Iris pigment epithelial cell (primary cell): ENCODE measurements at places on chromosomes 3 and 15.

GRCh38 chr15:92463826-92464225, 70.1 kb downstream of the ST8SIA2 start:
- DNase-seq = no peak

GRCh38 chr15:53312707-53313106, 446.8 kb downstream of the WDR72 start:
- DNase-seq = no peak

DNA sequence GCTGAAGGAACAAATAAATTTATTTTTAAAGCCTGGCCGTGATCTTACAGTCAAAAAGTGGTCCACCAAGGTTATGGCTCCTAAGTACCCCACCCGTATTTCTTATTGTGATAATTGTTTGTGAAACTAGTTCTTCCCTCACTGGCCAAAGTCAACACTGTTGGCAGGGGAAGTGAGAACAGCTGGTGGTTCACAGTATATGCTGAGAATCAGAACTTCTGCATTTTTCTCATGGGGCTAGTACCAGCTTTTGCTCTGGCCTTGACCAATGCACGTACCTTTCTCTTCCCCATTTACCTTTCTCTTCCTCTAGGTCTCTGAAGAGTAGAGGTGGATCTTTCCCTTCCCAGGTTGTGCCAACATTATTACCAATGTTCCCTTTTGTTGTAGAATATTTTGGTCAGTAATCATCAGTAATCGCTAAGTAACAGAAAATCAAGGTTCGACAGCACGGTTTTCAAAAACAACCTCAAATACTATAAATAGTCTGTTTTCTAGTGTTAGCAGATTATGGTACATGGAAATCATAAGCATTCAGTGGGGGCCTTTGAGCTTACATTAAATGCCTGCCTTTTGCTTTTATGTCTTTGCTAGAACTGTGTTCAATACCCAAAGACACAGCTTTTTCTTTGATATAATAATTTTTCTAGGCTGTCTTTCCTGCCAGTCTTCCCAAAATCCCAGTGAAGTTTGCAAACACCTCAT, 268.0 kb downstream of the LPP start:
- DNase-seq = no peak

DNA sequence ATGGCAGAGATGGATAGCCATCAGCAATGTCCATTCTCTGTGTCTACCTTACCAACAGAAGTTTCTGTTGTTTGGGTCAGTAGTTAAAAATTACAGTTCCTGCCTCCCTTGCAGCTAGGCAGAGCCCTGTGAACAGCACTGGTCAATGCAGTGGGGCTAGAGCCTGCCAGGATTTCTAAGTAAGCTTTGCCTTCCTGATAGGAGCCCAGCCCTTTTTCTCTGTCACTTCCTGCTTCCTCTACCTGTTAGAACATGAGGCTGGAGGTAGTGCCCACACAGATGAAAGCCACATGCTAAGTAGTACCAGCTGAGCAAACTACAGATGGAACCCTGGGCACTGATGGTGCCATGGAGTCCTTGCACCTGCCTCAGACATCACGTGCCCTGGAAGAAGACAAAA, 45.0 kb downstream of the MGLL start:
- no peak for DNase-seq

GRCh38 chr3:123157209-123157597, 44.5 kb upstream of the SEC22A start:
- no peak for DNase-seq

DNA sequence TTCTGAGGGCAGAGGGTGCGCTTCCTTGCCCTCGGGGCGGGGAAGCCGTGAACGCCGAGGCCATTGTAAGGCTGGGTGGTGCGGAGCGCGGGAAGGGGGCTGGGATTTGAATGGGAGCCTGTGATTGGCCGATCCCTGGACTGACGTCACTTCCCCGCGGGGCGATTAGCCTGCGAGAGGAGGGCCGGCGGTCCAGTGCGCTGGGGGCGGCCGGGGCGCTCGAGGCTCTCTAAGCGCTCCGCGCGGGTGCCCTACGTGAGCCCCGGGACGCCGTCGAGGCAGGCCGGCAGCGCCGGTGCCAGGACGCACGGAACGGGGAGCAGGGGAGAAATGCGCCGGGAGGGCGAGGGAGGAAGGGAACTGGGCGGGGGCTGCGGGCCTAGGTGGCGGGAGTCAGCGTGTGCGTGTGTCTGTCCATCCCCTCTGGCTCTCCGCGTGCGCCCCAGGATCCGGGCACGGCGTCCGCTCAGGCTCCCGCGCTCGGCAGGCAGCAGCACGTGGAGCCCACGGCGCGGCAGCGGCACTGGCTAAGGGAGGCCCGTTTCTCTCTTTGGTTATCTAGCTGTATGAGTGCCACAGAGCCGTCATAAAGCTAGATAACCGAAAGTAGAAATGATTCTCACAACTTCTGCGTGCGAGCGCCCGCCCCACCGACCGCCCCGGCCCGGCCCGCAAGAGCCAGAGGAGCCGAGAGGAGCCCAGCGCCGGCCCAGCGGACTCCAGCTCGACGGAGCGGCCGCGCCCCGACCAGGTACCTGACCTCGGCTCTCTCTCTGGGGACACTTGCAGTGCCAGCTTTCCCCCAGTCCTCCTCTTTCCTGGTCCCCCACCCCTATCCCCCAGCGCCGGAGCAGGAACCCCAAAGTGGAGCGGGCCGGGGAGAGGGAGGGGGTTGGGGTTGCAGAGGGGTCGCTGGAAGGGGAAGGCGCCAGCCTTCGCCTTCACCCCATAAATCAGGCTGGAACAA, 33.1 kb upstream of the POLG start:
- DNase-seq = no peak

DNA sequence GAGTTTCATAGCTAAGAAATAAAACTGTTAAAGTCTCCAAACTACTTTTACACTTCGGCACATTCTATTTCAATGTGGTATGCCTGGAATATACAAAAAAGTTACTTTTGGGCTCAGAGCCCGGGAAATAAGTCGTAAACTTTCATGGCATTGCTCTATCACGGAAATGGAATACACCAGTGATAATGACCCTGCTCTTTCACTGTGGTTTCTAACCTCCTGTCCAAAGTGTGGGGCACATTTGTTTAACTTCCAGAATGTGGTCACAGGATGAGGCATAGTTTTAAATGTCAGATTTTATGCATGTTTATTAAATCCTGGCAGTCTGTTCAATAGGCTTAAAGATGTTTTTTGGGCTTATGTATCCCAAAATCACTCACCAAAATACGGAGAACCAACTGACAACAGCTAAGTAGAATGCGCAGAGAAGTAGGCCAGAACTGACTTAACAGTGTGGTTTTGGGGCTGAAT, 5.1 kb downstream of the CXCR6 start:
- DNase-seq = no peak

DNA sequence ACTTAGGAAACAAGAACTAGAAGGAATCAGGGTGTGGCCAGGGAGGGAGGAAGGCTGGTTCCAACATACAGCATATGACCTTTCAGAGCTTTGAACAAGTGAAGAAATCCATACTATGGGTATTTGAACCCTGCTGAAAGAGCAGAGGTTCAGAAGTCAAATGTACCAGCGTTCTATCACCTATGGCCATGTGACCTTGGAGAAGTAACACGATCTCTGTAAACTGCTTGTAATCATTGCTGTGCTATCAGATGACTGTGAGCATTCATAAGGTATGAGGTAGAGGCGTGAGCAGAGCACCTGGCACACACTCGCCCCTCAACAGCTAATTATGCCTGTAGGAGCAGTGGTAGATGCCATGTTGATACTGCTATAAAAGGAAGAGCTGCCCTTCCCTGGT, 55.2 kb downstream of the KLHL6 start:
- DNase-seq = no peak

- no peak for DNase-seq
These were observed 305.0 kb downstream of the NLGN1 start for GRCh38 chr3:173702561-173702960.

DNA sequence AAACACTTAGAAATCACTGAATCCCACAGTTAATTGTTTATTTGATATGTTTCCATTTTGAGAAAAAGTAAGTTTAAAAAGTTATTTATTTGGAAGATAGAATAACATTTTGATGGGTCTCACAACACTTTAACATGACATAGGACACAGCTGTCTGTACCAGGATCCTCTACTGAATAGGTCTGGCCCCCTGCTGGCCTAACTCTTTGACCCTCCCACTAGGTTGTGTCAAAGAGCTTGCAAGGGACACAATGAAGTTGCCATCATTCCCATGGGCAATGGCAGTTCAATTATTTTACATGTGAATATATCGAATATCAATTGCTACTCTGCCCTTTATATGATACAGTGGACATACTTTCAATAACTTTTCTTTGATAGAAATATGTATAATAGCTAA, 138.9 kb downstream of the EPHA3 start:
- no peak for DNase-seq

DNA sequence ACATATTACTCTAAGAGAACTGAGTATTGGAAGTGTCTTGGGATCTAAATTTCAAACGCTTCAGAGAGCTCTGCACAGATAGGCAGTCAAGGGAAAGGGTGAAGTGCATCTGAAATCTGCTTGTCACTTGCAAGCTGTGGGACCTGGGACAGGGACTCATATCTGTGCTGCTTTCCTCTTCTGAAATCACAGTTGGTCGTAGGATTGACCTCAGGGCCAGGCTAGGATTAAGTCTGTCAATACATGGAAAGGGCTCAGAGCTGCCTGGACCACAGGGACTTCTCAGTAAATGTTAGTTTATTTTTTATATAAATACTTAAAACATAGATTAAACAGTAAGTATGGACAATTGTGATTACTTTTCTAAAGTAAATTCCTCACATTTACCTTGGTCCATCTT, 74.7 kb upstream of the CMTM7 start:
- DNase-seq = no peak

GRCh38 chr3:196726788-196727675, 12.6 kb upstream of the PAK2 start:
- DNase-seq = peak; percentile 82

DNA sequence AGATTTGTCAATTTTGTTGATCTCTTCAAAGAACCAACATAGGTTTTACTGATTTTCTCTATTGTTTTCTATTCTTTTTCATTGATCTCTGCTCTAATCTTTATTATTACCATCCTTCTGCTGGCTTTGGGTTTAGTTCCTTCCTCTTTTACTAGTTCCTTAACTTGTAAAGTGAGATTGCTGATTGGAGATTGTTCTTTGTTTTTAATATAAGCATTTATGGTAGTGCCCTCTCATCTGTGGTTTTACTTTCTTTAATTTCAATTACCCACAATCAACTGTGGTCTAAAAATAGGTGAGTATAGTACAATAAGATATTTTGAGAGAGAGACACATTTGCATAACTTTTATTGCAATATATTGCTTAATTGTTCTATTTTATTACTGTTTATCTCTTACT, 13.2 kb upstream of the CLRN1 start:
- no peak for DNase-seq

- no peak for DNase-seq
These were observed 14.5 kb upstream of the RBSN start for GRCh38 chr3:15113471-15113870.

DNA sequence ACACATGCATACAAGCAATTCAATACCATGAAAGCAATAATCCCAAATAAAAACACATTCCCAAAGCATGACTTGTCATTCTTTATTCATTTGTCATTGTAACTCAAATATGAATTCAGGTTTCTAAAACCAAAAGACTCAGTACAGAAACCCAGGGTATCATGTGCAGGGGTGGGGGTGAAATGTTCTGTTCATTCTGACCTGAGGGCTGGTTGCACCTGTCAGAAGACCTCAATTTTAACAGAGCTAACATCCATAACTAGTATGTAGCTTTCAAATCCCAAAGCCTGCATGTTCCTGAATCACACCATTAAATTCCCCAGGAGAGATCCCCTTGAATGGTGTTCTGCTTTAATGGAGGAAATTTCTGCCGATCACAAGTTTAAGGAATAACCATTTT, 738.7 kb downstream of the MCTP2 start:
- DNase-seq = no peak

GRCh38 chr15:45351227-45351626, 27.1 kb downstream of the GATM start:
- DNase-seq = no peak

- DNase-seq = no peak
These were observed 93.3 kb downstream of the PCCB start for GRCh38 chr3:136343446-136343845.

GRCh38 chr3:52299879-52300611, 12.4 kb downstream of the GLYCTK start:
- peak; percentile 29 for DNase-seq

DNA sequence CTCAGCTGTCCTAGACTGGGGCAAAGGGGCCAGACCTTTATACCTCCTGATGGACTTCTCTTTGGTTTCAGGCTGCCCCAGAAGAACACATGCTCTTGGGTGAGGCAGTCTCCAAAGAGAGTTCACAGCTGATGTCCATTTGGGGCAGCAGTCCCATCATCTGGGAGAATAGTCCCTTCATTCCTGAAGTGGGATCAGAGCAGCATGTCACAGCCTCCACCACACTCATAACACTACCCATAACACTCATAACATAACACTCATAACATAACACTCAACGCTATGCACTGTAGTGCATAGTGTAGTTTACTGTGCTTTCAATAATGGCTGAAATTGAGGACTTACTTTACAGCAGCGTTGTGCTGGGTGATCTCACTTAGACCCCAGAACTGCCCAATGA, 36.7 kb upstream of the PLCL2 start:
- no peak for DNase-seq

DNA sequence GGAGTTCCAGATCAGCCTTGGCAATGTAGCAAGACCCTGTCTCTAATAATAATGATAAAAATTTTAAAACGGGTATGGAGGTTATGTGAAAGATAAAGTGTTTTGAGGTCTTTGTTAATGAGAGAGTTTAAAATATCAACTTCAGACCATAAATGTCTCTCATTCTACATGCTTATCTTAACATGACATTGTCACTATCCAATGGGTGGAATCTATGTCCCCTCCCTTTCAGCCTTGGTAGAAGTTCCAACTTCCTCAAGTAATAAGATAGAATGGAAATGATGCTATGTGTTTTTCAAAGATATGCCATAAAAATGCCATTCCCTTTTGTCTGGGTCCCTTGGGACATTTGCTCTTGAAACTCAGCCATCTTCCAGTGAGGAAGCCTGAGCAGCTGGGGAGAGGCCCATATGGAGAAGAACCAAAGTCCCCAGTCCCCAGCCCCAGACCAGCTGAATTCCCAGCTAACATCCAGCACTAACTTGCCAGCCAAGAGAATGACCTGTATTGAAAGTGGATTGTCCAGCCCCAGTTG, 17.0 kb downstream of the RPSA start:
- no peak for DNase-seq

DNA sequence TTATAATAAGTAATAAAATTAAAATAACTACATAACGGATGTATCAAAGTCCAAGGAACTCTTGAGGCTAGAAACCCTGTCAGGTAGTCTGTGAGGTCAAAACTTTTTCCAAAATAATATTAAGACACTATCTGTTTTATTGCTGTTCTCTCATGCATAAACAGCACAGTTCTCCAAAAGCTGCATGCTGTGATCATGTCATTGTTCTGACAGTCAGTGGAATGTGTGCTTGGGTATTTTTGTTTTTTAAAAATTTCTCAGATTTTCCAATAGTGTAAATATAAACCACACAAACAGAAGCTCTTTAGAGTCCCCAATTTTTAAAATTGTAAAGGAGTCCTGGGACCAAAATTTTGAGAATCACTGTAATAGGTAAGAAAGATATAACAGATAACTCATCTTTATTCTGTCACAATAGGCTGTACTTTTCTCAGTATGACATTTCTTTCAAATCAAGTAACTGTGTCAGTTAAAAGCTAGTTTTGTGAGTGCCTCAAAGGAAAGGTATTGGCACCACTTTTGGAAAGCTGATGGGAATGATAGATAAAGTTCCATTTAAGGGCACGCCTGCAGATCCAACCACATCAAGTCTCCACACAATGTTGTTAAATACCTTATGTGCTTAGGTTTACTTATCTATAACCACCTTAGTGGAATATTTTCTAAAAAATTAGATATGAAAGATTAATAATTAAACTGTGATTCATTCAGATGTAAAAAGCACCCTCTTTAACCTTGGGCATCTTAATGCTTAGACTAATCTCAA, 49.3 kb downstream of the CEP152 start:
- no peak for DNase-seq
